Adrenal gland (tissue), 19 donors: ENCODE measurements at places on chromosomes 7 and 10. TPM values are rescaled to one million over a fixed set of nuclear protein-coding genes. Genes with fewer than 3 reads are reported as not detected.
A peak's percentile ranks its signal among the peaks of the same experiment; 100 is the strongest.

Gene OR2A42
- total RNA-seq: not detected

- DNase-seq: no peak
- no peaks in the 10 kb centered on the region for H3K27me3 ChIP-seq
- no peaks in the 10 kb centered on the region for H3K4me1 ChIP-seq
- H3K4me3 ChIP-seq: no peak overlapping the region
- H3K36me3 ChIP-seq: no peaks in the 10 kb centered on the region
Measured at GRCh38 chr7:94288096-94288495, 106.6 kb upstream of the COL1A2 start.

- H3K36me3 ChIP-seq: no peaks in the 10 kb centered on the region
- no peak for DNase-seq
- no peak overlapping the region for H3K27ac ChIP-seq
- no peak overlapping the region for H3K4me3 ChIP-seq
Measured at GRCh38 chr10:132130286-132131265, 56.2 kb upstream of the DPYSL4 start.

Gene FAM180A
- 20.4 TPM for total RNA-seq

DNA sequence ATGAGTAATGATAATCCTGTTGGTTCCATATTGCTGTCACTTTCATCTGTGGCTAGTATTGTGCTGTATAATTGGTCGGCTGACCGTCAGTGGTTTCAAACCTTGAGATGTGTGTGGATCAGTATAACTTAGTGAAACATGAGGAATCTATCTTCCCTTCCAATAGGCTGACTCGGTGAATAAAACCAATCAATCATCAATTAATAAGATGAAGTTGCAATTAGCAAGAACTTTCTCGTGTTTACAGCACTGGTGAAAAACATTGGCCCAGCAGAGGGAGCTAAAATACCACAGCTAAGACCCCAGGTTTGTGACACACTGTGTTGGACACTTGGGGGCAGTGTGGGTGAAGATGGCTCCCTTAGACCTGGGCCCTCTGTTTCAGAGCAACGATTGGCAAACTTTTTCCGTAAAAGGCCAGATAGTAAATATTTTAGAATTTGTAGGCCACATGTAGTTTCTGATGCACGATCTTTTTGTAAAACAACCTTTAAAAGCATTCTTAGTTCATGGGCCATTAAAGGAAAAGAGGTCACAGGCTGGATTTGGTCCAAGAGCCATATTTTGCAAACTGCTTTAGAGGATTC is 47.8 kb downstream of the STRA8 start:
- peak overlapping the region; percentile 21 for H3K27ac ChIP-seq
- H3K4me3 ChIP-seq: no peak overlapping the region
- no peaks in the 10 kb centered on the region for H3K36me3 ChIP-seq

- no peak overlapping the region for H3K4me3 ChIP-seq
- no peak overlapping the region for H3K27ac ChIP-seq
- DNase-seq: no peak
- no peaks in the 10 kb centered on the region for H3K27me3 ChIP-seq
- H3K4me1 ChIP-seq: no peaks in the 10 kb centered on the region
- H3K36me3 ChIP-seq: no peaks in the 10 kb centered on the region
Measured at GRCh38 chr7:26460351-26461085, 168.9 kb downstream of the SNX10 start.

Gene ZNF117
- 52.5 TPM for total RNA-seq

Gene TAF6
- total RNA-seq: 64.2 TPM

Gene CALHM3
- total RNA-seq: not detected

DNA sequence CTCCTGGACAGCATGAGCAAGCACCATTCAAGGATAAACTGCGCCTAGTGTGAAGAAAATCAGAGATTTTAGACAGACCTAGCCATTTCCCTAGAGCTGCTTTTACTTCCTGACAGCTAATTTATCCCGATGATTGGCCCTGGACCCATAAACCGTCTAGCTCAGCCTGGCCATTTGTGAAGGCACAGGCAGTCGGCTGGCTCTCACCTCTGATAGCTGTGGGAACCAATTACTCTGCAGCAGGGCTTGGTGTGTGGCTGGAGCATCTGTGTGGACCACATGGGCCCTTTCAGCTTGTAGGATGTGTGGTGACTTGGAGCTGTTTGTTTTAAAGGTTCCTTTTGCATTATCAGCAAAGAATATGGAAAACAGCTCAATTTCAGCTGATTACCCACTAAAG is 111.1 kb upstream of the NPY start:
- no peak overlapping the region for H3K27ac ChIP-seq
- no peaks in the 10 kb centered on the region for H3K27me3 ChIP-seq
- H3K36me3 ChIP-seq: no peaks in the 10 kb centered on the region

Gene ITIH5
- 6.2 TPM for total RNA-seq

GRCh38 chr10:117555863-117556262 is 13.3 kb downstream of the EMX2 start:
- no peak for DNase-seq
- peaks cover 50% of the 10 kb centered on the region for H3K27me3 ChIP-seq
- H3K4me1 ChIP-seq: no peaks in the 10 kb centered on the region
- no peak overlapping the region for H3K4me3 ChIP-seq

- H3K36me3 ChIP-seq: no peaks in the 10 kb centered on the region
- no peaks in the 10 kb centered on the region for H3K27me3 ChIP-seq
- no peak for DNase-seq
- H3K4me1 ChIP-seq: no peaks in the 10 kb centered on the region
- no peak overlapping the region for H3K4me3 ChIP-seq
Measured at GRCh38 chr7:391411-391951, 101.5 kb downstream of the FOXL3 start.

Gene CREB5
- 1.3 TPM for total RNA-seq

- H3K27ac ChIP-seq: peak overlapping the region; percentile 96
- H3K36me3 ChIP-seq: no peaks in the 10 kb centered on the region
- H3K4me3 ChIP-seq: peak overlapping the region; percentile 99
Measured at GRCh38 chr7:55019191-55019690, 424 bp downstream of the EGFR start.

Gene IKZF1
- 21.5 TPM for total RNA-seq

GRCh38 chr7:106887421-106887820 is 22.3 kb downstream of the PIK3CG start:
- no peaks in the 10 kb centered on the region for H3K36me3 ChIP-seq
- H3K27ac ChIP-seq: no peak overlapping the region
- no peak for DNase-seq
- H3K4me3 ChIP-seq: no peak overlapping the region

DNA sequence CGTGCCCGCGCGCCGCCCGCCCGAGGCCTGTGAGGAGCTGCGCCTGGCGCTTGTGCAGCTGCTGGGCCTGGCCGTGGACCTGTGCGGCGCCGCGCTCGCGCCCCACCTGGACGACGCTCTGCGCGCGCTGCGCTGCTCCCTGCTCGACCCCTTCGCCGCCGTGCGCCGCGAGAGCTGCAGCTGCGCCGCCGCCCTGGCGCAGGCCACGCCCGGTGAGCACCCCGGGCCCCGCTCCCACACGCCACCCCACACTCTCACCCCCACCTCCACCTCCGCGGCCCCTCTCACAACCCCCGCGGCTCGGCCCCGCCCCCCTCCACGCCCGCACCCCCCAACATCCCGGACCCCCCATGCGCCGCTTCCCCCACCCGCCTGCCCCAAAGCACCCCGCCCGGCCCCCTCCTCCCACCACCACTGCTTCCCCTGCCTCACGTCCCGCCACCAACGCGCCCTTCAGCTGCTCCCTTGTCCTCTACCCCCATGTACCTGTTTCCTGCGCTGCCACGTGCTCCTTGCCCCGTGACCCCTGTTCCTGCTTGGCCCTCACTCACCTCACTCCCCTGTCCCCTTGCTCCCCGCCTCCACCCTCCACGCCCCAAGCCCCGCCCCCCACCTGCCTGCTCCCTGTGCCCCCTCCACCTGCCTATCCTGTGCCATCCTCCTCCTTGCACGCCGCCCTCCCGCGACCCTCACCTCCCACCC is at the start of gene PRKAR1B:
TSS of gene PRKAR1B (minus strand) at position 178 of the 702 bp plus-strand sequence. CDS start 15,776 bp downstream, outside the sequence.
- peak within 1 kb of the TSS; percentile 63 for H3K4me3 ChIP-seq
- peaks cover 18% of the 10 kb centered on the region for H3K4me1 ChIP-seq
- DNase-seq: no peak

GRCh38 chr7:74606101-74606908 is 51.2 kb upstream of the GTF2I start:
- H3K27me3 ChIP-seq: no peaks in the 10 kb centered on the region
- peak; percentile 65 for DNase-seq
- H3K4me3 ChIP-seq: peak overlapping the region; percentile 11
- peaks cover 7% of the 10 kb centered on the region for H3K4me1 ChIP-seq
- H3K27ac ChIP-seq: peak overlapping the region; percentile 80

Gene RPEL1
- total RNA-seq: not detected

Gene IQUB
- 3.9 TPM for total RNA-seq

Gene LRRC17
- 3.4 TPM for total RNA-seq

Gene PALD1
- total RNA-seq: 2.1 TPM

Gene AOC1
- total RNA-seq: not detected

DNA sequence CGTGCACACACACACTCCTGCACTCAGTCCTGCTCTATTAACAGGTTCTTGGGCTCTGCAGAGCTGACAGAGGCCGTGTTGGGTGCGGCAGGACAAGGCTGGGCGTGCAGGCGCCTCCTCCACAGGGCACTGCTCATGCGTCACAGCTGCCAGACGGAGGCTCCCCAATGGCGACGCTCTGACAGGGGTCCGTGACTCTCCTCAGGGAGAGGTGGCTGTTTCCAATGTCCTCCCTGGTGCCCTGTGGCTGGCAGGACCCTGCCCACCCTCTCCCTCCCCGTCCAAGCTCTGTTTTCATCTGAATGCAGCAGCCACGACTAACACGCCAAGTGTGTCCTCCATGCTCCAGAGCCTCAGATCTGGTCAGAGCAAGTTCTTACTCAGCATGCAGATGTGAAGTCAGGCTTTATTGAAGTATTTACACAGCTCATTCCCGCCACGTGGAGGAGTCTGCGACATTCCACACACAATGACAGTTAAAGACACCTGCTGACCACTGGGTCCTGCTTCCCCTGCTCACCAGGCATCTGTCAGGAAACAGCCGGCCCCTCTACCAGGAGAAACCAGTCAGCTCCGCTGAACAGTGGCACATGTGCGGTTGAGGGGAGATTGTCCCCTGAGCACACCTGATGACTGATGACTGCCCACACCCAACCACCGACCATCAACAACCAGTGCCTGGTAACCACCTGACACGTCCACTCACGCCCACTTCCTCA is 116.7 kb downstream of the VIPR2 start:
- no peak overlapping the region for H3K27ac ChIP-seq
- peaks cover 13% of the 10 kb centered on the region for H3K4me1 ChIP-seq
- H3K27me3 ChIP-seq: no peaks in the 10 kb centered on the region
- H3K4me3 ChIP-seq: no peak overlapping the region
- no peaks in the 10 kb centered on the region for H3K36me3 ChIP-seq

Gene STRIP2
- 6.0 TPM for total RNA-seq

GRCh38 chr7:49639808-49640207 is 133.6 kb upstream of the VWC2 start:
- H3K4me3 ChIP-seq: no peak overlapping the region
- no peak for DNase-seq
- no peaks in the 10 kb centered on the region for H3K36me3 ChIP-seq
- H3K27me3 ChIP-seq: no peaks in the 10 kb centered on the region

Gene TSPAN12
- total RNA-seq: 164 TPM

DNA sequence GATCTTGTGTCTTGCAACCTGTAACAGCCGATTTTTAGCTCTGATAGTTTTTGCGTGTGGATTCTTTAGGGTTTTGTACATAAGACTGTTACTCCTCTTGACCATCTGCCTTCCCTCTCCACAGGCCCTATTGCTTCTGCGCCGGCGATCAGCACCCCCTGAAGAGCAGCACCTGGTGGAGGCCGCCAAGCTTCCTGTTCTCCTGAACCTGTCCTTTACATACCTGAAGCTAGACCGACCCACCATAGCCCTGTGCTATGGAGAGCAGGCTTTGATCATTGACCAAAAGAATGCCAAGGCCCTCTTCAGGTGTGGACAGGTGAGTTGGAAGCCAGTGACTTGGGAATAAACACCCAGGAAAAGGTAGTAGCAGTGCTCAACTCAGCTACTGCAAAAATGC is 12.6 kb downstream of the FKBP6 start:
- no peak overlapping the region for H3K4me3 ChIP-seq
- H3K27me3 ChIP-seq: no peaks in the 10 kb centered on the region
- no peaks in the 10 kb centered on the region for H3K36me3 ChIP-seq
- DNase-seq: no peak

Gene DNAJB12
- total RNA-seq: 47.9 TPM

DNA sequence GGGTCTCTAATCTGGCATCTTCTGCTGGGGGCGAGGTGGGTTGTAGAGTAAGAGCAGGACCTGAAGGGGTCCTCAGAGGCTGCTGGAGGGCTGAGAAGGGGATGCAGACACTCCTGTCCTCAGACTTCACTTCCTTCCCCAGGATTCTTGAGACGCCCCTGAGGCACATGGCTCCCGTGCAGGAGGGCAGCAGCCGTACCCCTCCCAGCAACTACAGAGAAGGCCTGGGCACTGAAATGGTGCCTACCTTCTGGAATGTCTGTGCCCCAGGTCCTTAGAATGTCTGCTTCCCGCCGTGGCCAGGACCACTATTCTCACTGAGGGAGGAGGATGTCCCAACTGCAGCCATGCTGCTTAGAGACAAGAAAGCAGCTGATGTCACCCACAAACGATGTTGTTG is 52.0 kb downstream of the VWA2 start:
- no peaks in the 10 kb centered on the region for H3K4me1 ChIP-seq
- H3K36me3 ChIP-seq: no peaks in the 10 kb centered on the region
- H3K27ac ChIP-seq: no peak overlapping the region
- H3K4me3 ChIP-seq: no peak overlapping the region
- no peak for DNase-seq
